T-helper 1 cell (primary cell): ENCODE measurements at places on chromosomes 1 and 21.

DNA sequence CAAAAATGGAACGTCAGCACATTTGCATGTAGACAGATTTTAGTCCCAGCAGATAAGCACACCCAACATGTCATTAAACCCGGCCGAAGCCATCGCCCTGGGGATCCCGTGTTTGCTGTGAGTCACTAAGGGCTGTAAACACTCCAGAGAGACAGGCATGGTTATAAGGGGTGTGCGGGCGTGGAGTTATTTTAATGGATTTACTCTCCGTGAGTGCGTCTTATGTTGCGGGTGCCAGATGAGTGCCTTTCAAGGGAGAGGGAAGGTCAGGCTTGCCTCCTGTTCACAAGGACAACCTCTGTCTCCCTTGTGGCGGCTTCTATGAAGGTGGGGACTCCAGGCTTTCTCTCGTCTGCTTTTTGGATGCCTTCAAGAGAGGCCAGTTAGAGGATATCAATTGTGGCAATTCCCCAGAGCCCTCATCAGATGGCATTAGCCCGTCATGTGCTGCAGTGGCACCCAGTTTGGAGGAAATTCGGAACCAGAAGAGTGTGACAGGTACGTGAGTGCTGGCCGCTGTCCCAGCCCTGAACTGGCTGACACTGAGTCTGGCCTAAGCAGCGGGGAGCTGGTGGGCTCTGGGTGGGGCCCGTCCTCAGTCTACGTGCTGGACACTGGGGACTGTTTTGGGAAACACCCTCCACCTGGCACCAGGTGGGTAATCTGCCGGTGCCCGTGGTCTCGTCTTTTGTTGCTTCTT lies 223.8 kb upstream of the TMEM51 start:
- no peak for DNase-seq

- DNase-seq, result no peak
These were observed 100.7 kb downstream of the BARHL2 start for GRCh38 chr1:90616395-90616794.

DNA sequence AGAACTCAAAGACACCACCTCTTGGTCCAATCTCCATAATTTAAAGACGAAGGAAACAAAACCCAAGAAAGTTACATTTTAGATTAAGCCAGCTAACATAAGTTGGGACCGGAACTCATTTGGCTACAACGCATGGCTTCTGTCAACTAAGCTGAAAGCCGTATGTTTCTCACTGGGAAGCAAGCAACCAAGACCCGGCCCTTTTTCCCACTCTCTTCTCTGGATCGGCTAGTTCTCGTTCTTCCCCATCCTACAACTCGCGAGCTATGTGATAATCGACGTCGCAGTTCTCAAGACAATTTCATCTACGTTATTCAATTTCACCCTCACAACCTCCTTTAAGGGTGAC lies 601 bp downstream of the CCT8 start:
- DNase-seq, result no peak

DNA sequence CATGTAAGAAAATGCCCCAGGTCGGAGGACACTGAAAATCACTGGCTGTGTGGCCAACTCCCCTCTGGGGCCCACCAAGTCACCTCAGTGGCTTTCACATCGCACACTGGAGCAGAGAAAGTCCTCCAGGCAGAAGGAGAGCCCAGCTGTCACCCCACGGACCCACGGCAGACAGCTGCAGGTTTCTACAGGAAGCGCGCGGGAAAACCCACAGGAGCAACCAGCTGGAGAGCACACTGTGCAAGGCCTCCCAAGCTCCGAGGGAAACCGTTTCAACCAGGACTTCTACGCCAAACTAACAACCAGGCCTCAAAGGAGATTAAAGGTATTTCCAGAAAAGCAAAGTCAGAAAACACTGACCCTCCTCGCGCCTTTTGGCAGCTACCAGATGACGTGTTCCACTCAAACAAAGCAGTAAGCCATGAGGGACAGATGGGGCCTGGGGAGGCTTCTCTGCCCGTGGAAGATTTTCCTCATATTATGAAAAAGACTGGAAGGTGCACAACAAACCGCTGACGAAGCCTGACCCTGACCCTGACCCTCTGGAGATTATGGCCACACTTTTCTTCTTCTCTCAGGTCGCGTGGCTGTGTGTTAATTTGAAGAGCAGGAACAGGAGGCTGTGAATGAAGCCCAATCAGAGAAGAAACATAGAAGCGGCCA lies 21.0 kb downstream of the WDR4 start:
- DNase-seq, result no peak

GRCh38 chr1:174744886-174745285 lies 254.9 kb upstream of the CACYBP start:
- no peak for DNase-seq

DNA sequence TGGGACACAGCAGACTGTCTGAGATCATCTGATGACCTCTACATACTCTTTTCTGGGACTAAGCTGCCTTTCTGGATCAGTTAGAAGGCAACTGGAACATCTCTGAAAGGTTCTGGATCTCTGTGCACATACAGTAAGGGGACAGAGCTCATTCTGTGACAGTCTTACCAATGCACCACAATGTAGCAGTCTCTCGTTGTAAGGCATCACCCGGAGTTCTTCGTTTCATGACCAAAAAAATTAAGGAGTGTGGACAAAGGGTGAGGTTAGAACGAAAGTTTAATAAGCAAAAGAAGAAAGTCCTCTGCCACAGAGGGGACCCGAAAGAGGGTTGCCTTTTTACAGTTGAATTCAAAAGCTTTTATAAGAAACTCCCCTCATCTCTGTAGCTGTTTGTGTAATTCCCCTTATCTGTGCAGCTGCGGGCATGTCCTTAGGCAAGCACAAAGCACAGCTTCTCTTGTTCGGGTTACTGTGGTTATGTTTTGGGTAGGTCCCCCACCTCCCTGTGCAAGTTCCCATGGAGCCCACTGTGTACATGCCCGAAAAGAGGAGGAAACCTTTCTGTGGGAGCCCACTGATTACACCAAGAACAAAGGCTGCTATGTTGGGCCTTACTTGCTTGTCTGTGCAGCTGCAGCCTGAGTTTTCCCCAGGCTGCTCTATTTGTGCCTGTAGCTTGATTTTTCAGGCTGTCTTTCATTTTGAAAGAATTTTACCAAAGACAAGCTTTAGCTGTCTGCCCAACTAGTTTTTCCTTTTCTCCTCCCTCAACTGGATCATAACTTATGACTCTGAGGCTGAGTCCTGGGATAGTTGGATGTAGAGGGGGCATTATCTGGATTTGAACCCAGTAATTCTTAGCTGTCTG lies 53.1 kb upstream of the CACNA1E start:
- no peak for DNase-seq

GRCh38 chr21:17359781-17360180 lies 153.1 kb upstream of the CXADR start:
- DNase-seq, result no peak

GRCh38 chr1:21703318-21703963 lies 34.3 kb upstream of the RAP1GAP start:
- no peak for DNase-seq

DNA sequence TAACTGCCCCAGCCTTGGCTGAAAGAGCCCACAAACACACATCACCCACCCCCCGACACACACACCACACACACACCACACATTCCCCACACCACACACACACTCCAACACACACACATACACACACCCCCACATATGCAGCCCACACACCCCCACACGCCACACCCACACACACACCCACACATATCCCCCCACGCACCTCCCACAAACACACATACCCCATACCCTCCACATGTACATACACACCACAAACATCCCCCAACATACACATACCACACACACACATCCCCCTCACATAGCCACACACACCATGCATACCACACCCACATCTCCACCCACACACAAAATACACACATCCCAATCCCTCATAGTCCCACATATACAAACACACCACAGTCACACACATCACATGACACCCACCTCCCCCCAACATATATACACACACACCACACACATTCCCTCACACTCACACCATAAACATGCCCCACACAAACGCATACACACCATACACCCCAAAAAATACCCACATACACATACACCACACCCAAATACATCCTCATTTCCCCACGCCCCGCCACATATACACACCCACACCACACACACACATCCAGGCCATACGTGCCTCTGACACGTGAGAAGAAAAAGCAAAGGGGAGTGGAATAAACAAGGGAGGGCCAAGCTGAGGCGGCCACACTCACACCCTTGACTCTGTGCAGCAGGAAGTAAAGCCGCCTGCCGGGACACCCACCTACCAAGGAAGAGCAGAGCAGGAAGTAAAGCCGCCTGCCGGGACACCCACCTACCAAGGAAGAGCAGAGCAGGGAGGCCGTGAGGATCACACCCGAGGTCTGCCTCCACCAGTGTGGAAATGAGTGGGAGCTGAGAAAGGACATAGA lies 53.7 kb downstream of the HSF2BP start:
- DNase-seq, result no peak

- DNase-seq, result no peak
These were observed 94.1 kb downstream of the CACHD1 start for GRCh38 chr1:64563958-64564565.

GRCh38 chr1:183150445-183150844 lies 35.6 kb upstream of the LAMC2 start:
- no peak for DNase-seq
